ENCODE measurements at places on chromosomes 2 and 18. TPM values are rescaled to one million over a fixed set of nuclear protein-coding genes. Genes with fewer than 3 reads are reported as not detected.

DNA sequence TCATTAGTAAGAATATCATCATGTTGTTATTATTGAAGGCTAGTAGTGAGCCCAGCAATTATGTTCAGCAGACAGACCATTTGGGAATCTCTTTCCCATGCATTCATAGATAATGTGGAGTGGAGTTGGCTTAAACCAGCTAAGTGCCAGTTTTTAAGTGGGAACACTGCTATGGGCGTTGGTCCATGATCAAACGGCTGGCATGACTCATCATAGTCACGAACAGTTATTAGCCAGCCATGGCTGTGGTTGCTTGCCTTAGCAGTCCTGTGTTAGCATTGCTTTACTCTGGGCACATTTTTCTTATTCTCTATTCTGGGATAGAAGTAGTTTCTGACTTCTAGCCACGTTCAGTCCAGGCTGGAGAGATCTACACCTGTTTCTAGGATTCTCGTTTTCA lies 17.7 kb downstream of the EIF4E2 start:
- no peak for DNase-seq

GRCh38 chr2:142462306-142462705 lies 331.5 kb upstream of the LRP1B start:
- no peak for DNase-seq

Gene NOL4
- not detected for total RNA-seq

Gene TMEM247
- total RNA-seq: not detected

DNA sequence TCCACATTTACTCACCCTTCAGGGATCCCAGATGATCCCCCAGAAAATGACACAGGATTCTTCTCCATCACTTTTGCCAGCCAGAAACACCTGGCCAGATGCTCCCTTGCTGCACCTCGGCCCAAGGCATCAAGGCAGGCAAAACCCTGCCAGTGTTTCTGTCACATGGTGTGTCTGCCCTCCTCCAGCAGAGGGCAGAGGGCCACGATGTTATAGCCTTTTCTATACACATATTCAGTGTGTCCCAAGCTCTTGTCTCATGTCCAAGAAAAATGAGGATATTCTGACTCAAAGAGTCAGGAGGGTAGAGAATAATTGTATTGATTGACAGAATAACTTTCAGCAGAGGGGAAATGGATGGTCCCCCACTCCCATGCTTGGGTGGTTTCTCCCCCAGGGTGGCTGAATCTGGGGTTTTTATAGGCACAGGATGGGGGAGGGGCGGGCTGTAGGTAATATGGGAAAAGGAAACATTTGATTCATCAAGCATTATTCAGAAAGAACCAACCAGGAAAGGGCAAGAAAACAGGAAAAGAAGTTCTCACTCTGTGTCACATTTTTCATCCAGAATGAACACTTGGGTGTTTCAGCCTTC lies 933.9 kb downstream of the TRIB2 start:
- no peak for DNase-seq

DNA sequence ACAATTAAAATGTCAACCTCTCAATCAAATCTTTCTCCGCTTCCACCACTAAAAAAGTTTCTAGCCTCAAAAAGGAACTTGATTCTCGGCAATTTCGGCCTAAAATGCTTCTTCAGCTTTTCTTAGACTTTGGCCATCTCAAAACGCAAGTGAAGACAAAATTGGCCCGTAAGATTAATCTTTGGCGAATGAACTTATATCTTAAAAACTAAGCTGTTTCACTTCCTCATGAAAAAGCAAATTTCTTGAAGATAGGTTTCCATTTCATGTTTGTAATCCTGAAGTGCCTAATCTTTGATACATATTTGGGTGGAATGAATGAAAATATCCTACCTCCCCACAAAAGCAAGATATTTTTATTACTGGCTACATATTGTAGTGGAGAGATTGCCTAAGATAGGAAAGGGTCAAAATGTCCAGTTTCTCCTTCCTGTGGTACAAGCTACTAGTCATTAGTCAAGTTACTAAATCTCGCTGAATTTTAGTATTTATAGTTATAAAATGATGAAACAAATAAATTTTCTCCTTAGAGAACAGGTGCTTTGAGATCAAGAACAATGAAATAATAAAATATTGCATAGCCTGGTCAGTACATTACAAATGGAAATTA lies 85.4 kb upstream of the ZEB2 start:
- DNase-seq: no peak

DNA sequence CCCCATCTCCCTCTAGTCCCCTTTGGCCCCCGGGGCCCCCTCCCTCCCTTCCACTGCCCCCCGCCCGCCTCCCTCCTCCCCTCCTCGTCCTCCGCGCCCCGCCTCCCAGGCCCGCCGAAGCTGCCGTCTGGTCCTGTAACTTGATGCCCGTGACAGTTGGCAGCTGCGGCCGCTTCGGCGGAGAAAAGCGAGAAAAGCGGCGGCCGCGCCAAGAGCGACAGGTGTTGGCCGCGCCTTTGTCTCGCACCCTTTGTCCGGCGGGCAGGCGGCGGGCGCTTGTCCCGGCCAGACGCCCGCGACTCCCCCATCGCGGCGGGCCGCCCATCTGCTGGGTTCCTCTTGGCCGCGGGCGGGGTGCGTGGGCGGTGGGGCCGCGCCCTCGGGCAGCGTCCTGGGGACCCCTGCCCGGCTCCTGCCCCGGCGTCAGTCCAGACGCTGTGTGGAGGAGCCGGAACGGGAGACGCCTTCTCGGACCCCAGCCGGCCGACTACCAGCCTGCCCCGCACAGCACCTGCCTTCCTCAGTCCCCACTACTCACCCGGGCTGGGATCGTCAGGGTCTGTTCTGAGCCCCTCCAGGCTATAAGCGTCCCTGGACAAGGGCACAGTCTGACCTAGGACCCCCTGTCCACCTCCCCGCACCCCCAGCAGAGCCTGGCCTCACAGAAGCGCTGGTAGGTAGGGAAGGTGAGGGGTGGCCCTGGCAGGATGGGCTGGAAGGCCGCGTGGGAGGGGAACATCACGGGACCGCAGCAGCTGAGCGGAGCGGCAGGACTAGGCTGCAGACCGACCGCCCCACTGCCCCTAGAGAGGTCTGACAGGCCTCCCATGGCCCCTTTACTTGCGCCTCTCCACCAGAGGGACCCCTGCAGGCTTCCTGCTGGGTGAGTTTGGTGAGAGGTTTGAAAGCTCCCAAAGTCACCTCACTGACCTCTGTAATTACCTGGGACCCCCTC lies 1.2 kb upstream of the HES6 start:
- DNase-seq: peak; percentile 17

Gene CLK1
- 92.4 TPM for total RNA-seq

Gene FBLN7
- 2.1 TPM for total RNA-seq

Gene SOX11
- total RNA-seq: not detected

DNA sequence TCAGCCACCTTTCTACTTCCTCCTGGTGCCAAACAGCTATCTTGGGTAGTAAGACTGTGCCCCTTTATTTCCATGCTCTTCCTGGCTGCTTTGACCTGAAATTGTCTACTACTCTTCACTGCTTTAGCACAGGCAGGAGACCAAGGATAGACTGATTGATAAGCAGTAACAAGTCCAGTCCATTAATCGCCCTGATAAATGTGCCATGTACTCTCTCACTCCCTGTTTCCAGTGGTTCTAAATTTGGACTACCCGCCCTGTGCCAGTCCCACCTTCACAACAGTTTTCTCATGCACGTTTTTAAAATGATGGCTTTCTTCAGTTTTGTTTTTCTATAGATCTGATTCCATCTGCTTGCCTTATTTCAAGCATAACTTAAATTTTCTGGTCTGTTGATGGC lies 189.6 kb upstream of the RBMS1 start:
- DNase-seq: no peak

DNA sequence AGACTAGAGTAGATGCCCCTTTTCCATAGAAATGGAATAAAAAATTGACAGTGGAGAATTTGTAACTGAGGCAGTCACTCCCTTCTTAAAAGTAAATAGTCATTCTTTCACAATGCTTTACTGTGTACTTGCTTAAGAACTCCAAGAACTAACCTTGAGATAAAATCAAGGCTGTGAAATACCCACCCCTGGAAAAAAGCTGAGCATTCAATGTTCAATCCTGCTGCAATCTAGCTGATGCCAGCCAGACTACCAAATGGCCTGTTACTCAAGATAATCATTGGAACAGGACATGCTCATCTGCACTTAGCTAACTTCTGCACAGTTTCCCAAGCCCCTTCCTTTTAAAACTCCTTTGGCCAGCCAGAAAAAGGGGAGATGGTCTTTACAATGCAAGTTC lies 367.4 kb upstream of the GULP1 start:
- no peak for DNase-seq

DNA sequence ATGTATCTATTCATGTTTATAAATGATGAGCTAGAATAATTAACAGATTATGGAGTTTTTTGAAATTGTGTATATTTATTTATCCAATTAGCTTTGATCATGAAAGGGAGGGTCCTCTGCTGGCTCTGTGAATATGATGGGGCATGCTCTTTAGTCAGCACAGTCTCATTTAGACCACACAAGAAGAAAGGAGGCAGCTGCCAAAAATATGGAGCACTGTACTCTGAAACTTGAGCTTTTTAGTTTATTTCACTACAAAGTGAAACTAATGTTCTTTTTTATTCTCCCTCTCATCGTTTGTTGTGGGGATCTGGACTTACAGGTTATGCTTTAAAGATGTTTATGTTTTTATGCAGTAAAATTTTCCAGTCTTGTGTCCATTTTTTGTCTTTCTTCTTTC lies 266.9 kb upstream of the GULP1 start:
- DNase-seq: no peak

Gene HOXD13
- total RNA-seq: not detected

Gene C2orf92
- 4.2 TPM for total RNA-seq

GRCh38 chr2:178266445-178266844 lies 72.1 kb downstream of the OSBPL6 start:
- no peak for DNase-seq

GRCh38 chr2:48483506-48483905 lies 46.4 kb upstream of the STON1 start:
- peak; percentile 14 for DNase-seq

GRCh38 chr2:128440666-128441340 lies 122.1 kb upstream of the HS6ST1 start:
- no peak for DNase-seq

Gene GPR45
- not detected for total RNA-seq

Gene LCT
- total RNA-seq: 0.07 TPM

DNA sequence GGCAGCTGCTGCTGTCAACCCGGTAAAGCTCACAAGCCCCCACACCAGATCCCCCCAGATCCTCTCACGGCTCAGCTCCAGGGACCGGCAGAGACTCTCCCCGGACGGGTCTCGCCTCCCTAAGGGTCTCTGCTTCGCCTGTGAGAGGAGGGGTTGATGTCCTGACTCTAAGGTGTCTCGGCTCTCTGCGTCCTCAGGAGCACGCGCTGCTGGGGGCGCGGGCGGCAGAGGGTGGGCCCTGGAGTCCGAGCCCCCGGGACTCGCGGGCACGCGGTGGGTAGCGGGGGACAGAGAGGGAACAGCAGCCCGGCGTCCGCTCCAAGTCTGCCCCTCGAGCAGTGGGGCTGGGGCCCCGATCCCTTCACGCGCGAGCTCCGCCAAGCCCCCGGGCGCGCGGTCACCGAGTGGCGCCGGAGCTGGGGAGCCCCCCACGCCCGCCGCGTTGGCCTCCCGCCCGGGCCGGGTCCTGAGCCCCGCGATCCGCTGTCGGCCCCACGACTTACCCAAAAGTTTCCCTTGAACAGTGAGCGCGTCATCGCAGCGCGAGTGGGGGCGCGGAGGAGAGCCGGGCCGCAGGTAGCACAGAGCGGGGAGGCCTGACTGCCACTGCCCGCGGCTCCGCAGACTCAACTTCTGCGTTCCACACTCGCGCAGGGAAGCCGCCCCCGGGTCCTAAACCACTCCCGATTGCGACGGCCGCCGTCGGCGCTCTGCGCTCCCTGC lies at the start of gene PSTPIP2:
Gene PSTPIP2 (minus strand): TSS at position 608 of the 723 bp plus-strand sequence. CDS start 72 bp downstream, at position 536.
- DNase-seq: peak; percentile 37

DNA sequence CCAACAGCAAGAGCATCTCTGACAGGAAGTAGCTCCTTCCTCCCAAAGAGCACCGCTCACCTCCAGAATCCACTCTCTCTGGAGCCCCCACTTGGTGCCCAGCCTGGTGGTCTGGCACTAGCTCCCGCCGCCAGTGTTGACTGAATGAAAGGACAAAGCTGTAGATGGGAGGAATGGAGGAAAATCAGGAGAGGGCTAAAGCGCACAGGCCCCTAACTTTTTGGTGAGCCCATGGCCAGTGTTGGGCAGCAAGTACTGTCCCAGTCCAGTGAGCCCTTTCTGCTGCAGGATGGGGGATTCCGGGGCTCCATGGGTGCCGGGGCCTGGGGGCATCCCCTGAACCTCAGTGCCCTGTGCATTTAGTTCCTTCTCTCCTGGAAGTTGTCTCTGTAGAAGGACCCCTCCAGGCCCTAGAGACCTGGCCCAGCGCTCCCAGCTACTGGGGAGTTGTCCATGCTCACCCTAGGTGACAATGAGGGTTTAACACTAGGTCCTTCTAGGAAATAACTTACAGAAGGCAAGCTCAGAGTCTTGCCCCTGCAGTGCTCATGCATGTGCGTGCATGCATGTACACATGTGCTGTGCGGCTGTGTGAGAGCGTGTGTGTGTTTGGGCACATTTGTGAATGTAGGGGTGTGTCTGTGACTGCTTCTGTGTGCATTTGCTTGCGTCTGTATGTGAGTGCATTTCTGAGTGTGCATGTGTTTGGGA lies 33.6 kb downstream of the GLI2 start:
- DNase-seq: no peak

GRCh38 chr2:1628893-1629292 lies 115.4 kb downstream of the PXDN start:
- peak; percentile 78 for DNase-seq

Gene WDCP
- total RNA-seq: 15.9 TPM

Gene NYAP2
- not detected for total RNA-seq

- no peak for DNase-seq
Observed at GRCh38 chr2:131659168-131659572, 131.5 kb downstream of the CCDC74A start.

DNA sequence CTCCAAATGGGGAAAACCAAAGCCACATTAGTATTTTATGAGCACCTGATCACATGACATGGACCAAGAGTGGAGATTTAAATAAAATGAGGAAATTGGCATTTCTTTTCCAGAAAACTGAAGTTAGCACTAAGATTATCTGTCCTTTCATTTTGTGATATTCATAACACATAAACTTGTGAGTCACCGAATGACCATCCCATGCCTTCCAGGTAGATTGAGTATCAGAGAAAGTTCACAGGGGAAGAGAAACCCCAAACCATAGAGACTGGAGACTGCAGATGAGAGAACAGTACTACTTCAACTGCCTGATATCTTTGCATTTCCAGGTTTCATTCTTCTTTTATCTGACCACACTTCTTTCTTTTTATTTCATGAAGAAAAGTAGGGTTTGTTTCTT lies 176.3 kb upstream of the LRP1B start:
- DNase-seq: no peak

Gene HAAO
- 0.60 TPM for total RNA-seq

- no peak for DNase-seq
Observed at GRCh38 chr2:60278906-60279305, 274.5 kb downstream of the BCL11A start.

Gene SCN7A
- total RNA-seq: not detected

Gene APCDD1
- 0.95 TPM for total RNA-seq

Gene SCYGR1
- not detected for total RNA-seq

Measured in endothelial cell of umbilical vein (primary cell).